ENCODE measurements at places on chromosomes 11 and 22.
A peak's percentile ranks its signal among the peaks of the same experiment; 100 is the strongest.

GRCh38 chr22:37842015-37842793 lies 1.9 kb downstream of the ANKRD54 start:
- DNase-seq = no peak

DNA sequence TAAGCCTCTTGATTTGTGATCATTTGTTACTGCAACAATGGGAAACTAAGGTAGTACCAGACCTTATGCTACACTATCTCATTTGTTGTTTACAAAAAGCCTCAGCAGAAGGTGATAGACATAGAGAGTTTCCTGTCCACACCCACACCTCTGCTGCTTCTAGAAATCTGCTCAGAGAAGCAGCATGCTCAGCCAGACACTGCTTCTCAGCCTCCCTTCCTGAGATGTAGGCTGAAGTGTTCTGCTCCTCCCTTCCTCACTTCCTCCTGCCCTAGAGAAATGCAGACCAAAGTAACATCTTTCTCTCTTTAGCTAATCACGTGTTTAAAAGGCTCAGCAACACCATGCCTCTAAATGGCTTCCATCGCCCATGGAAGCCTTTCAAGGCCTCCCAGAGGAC lies 88.4 kb downstream of the SLC1A2 start:
- peak; percentile 72 for DNase-seq

DNA sequence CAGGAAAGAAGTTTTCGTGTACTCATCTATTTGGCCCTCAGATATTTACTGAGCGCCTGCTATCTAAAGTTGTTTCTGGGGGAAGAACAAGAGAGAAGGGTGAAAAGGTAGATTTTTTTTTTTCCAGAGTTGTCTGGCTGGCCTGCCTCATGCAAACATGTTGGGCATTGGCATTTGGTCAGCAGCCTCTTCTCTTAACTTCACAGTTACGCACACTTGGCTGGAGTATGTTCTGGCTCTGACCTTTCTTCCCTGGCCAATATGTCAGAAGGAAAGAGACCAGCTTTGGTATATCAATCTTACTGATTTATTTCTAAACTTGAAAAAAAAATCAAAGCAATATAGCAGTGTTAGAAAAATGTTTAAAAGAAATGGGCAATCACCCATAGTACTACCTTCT lies 54.2 kb upstream of the GRAMD1B start:
- DNase-seq = no peak

DNA sequence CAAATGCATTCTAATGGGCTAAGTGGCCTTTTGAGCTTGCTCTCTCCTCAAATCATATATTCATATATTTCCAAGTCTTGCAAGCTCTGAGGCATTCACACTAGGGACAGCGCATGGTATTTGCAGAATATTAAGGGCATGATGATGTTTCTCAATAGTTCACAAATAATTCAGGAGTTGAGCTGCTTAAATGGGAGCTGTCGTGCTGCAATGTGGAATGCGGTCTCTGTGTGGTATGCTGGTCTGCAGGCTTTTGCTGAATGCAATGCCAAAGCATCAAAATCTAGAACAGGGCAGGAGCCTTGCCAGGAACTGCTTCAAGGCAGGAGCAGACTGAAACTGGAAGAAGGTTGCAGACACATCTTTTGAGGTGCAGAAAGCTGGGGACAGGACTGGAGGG lies 1060.0 kb downstream of the TBC1D22A start:
- DNase-seq = no peak

DNA sequence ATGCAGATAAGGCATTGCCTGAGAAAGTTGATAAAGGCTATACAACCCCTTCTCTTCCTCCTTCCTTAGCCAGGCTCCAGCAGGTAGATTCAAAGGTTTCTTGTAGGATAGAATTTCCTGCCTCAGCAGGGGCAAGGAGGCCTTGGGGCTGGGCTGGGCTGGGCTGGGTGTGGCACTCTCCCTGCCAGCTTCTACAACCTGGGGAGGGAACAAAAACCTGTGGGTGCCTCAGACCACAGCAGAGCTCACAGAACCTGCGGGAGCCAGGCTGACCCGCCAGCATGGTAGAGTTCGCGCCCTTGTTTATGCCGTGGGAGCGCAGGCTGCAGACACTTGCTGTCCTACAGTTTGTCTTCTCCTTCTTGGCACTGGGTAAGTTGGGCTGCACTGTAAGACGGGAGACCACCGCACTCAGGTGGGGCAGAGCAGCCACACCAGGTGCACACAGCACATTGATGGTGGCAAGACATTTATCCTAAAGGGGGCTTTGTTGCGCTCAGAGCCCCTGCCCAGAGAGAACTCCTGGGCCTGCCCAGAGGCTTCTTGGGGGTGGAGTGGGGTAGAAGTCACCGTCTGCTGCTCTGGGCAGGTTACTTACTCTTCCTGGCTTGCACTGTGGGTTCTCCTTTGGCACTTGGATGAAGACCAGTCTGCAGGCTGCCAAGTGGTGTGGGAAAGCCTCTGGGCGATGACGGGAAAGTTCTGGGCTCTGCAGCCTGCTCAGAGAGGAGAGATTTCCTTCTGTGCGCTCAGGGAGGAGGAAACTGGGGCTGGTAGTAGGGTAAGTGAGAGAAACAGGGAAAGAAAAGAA lies at the start of gene MOGAT2:
Gene MOGAT2 (plus strand): TSS at position 231 of the 811 bp plus-strand sequence. CDS start 51 bp downstream, at position 282.
- no peak for DNase-seq

- DNase-seq = no peak
Measured at GRCh38 chr11:110196884-110197420, 99.5 kb downstream of the RDX start.

DNA sequence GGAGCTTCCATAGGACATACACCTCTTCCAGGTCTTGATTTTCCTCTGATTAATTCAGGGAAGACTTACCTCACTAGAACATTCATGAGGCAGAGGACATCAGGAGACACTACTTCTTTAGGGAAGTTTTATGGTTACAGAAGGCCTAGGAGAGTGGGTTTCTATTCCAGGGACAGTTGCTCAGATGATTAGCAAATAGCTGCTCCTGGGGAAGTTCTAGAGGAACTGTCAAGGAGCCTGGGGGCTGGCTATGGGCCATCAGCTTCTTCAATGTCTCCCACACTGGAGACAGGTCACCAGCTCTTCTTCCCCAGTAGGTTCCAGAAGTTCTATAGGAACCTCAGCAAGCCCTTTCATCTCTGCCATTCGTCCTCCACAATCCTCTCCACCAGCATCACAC lies 11.5 kb upstream of the OR10A5 start:
- no peak for DNase-seq

DNA sequence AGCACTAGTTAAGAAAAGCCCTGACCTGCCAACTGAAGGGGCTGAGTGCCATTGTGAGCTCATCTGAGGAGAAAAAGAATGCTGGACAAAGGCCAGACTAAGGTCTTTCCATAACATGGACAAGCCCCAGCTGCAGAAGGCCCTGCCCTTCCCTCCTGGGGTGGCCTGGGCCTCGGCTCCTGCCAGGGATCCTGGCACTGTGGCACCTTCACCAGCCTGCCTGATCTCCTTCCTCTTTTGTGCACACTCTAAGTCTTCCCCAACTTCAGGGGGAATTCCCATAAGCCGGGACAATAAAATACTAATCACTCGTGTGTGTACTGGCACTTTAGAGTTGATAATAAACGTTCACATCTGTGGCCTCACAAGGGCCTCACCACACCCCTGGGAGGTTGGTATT lies 9.9 kb downstream of the TMPRSS13 start:
- no peak for DNase-seq

DNA sequence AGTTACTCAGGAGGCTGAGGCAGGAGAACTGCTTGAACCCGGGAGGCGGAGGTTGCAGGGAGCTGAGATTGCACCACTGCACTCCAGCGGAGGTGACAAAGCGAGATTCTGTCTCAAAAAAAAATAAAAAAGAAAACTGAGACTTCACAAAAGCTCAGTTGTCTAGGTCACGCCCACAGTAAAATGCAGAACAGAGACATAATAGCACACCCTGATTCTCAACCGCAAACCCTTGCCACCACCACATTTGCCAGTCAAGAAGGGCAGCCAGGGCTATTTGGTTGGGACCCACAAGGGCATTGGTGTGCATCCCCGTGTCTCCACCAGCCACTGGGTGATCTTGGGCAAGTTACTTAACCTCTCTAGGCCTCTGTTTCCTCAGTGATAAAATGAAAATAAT lies 25.4 kb downstream of the CREB3L1 start:
- no peak for DNase-seq

- DNase-seq = peak; percentile 90
Measured at GRCh38 chr11:126284829-126285228, 1.9 kb downstream of the TIRAP start.

- peak; percentile 74 for DNase-seq
Measured at GRCh38 chr11:77187776-77188632, 60.0 kb downstream of the MYO7A start.

DNA sequence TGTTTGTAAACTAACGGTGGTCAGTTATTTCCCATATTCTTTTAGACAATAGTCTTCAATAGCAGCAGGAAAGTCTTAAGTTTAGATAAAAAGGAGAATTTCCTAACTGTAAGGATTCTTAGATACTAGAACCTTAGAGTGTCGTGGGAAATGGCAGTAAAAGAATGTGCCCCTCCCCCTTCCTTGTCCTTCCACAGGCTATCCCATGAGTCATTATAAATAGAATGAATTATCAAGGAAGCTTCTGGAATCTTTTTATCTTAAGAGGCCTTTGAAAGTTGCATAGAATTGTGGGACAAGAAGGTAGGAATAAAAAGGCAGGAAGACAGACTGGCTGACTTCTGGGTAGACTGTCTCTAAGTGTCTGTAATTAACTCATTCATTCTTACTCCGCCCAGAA lies 165.2 kb upstream of the TBCEL start:
- DNase-seq = no peak

DNA sequence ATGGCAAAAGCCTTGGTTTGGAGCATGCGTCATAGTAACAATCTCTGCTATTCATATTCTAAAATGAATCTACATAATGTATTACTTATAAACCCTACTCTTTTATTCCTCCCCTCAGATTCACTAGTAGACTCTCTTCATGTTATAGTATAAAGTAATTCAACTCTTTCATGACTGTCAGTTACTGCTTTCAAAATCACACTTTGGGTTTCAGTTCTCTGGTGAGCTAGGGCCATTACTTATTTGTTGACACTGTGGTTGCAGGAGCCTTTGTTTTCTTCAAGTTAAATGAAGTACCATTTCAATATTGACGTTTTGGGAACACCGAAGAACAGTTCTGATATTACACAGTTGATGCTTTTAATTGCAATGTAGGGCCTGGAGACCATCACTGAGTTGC lies 378.4 kb downstream of the DDX10 start:
- no peak for DNase-seq

DNA sequence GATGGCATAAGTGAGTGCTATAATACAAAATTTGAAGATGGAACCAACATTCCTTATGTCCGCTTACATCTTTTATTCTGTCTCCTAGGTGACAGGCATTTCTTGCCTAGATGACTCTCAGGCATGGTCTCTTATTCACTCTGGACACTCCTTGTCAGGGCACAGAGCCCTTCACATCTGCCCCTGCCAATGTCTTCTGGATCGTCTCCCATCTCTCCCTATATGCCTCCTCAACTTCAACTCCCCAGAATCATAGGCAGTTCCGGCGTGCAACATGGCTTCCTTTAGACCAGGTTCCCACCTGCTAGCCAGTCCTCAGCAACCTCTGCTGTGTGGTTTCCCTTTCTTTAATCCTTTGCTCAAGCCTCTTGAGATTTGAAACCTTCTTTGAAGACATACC lies 300.9 kb downstream of the TENM4 start:
- no peak for DNase-seq

DNA sequence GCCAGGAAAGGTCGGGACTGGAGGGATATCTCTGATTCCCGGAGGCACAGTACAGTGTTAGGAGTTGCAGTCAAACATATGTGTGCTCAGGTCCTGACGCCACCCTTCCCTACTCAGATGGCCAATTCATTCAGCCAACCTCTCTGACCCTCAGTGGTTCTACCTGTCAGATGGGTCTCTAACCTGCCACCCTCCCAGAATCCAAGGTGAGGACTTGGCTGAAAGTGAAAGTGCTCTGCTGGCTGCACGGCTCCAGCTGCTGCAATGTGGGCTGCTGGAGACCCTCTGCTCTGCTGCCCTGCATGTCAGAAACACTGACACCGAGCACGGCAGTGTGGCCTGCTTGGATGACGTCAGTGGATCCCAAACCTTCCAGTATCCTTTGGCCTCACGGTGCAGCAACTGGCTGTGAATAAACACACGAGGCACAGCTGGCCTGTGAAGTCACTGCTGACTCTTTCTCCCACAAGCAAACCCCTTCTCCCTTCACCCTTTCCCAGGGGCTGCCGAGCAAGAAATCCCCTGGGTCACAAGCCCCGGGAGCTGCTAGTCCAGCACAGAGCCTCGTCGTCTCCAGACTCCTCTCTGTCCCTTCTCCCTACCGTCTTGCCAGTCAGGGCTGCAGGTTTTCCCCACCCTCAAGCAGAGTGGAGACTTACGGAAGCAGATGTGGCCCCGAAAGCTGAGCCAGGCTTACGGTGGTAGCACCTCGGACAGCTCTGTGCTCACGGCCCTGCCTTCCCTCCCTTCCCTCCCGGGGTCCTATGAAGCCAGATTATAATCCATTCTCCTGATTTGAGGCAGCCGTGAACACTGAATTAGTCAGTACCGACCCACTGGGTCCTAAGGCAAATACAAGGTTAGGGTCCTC lies 24.3 kb downstream of the KIAA0930 start:
- no peak for DNase-seq

DNA sequence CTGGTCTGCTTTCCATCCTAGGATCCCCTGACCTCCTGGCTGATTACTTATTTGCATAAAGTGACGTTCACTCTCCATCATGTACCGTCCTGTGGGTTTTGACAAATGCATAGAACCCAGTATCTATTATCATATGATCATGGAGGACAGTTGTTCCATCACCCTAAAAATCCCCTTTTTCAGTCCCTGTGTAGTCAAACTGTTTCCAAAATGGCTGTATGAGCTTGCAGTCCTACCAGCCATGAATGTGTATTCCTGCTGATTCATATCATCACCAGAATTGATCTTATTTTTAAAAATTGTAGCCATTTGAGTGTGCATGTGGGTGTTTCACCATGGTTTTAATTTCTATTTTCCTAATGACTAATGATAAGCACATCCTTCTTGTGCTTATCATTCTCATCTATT lies 108.8 kb downstream of the MPPED1 start:
- no peak for DNase-seq

DNA sequence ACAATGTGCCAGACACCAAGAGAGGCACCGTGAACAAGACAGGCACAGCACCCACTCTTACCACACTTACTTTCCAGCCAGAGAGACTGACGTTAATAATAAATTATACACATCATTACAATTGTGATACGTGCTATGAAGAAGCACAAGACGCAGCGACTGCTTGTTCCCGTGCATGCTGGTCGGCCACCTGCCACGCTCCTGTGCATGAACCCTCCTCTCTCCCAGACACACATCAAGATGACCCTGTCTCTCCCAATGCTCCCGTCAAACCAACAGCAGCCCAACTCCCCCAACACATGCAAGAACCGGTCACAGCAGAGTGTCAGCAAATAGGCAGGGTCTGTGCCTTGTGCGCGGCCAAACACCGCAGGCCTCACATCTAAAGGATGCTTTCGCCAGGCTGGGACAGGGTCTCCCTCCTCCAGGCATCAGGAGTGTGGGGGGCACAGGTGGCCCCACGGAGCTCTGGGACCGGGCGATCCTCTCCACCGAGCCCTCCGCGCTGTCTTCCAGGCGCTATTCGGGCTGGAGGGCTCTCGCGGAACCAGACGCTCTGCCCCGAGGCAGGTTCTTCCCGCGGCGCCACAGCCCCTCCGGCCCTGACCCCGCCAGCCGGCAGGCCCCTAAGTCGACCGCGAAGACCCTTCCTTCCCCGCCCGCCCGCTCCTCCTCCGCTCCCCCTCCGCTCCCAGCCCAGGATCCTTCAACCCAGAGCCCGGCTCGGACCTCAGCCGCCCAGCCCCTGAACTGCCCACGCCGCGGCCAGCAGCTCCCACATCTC lies 533 bp downstream of the SERGEF start:
- peak; percentile 30 for DNase-seq

- no peak for DNase-seq
Measured at GRCh38 chr11:122521626-122522025, 133.9 kb upstream of the UBASH3B start.

- DNase-seq = no peak
Measured at GRCh38 chr11:92504004-92504403, 279.4 kb downstream of the FAT3 start.

Data from CD4-positive, alpha-beta T cell treated with Interleukin-17A for 4 hours (primary cell).